ENCODE measurements at places on chromosomes 1 and 21.

GRCh38 chr1:25118546-25118945 is 113.8 kb downstream of the SYF2 start:
- no peak for DNase-seq

DNA sequence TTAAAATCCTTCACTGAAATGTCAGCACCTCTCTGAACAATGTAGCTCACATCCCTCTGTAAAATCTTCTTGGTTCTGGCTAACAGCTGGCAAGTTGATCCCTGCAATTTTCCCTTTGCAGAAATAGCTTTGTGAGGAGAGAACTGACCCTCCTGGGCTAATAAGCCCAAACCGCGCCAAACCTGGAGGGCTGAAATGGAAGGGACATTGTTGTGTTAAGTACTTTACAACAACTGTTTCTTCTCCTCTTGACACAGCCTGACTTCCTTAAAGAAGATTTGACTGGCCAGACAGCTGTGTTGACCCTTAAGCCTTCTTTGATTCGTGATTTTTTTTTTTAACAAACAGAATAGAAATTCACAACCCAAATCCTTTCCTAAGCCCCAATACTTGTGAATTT is 5.7 kb downstream of the LMX1A start:
- DNase-seq = no peak

DNA sequence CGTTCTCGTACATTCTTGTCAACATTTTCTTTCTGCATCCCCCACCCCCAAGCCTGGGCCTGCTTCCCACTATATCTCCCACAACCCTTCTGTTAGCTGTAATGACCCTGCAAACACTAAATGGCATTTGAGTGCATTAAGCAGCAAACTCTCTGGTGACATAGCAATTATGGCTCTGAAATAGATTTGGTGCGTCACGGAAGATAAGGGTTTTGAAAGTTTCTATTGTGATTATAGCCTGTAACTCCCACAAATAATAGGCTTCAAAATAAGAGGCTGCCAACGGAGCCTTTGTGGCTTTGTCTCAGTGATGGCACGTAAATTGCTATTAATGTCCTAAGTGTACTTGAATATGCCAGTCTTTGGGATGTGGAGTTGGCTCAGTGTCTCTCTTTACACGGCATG is 277.6 kb downstream of the PBX1 start:
- no peak for DNase-seq

- peak; percentile 14 for DNase-seq
Measured at GRCh38 chr1:119188926-119189325, 48.5 kb upstream of the WARS2 start.

DNA sequence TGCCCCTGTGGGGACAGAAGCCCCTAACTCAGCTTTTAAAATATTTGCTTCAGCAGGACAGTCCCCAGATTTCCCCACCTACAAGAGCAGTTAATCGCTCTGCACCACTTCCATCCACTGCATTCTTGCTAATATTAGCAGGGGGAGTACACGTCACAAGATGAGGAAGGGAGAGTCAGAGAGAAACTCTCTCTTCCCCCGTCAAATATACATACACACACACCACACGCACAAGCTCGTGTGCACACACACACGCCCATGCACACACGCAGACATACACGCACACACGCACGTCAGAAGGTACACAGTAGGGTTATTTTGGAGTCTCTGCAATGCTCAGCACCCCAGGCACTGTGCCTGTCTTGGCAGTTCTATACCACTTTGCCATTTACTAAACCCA is 2.1 kb downstream of the CLCA1 start:
- no peak for DNase-seq

- peak; percentile 49 for DNase-seq
Measured at GRCh38 chr1:154714638-154715037, 106.7 kb upstream of the ADAR start.

DNA sequence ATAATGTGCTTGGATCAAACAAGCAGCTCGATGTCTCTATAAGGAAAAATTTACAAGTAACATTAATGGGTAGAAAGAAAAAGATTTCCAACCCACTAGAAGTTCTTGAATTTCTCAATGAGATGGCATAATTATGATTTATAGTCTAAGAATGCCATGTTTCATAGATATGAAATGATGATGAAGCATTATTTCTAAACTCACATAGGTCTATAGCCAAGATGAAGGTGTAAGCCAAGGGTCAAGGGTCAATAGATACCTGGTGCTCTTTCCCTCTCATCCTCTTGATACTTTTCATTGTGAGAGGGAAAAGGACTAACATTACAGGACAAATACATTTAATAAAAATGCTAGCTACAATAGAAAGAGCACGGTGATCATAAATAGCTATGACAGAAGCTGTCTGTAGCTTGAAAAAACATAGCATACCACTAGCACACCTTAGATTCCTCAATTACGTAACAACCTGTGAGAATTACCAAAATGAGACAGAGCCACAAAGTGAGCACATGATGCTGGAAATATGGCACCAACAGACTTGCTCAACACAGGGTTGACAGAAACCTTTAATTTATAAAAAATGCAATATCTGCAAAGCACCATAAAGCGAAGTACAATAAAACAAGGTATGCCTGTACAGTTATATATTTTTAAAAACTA is 26.3 kb upstream of the F13B start:
- no peak for DNase-seq

DNA sequence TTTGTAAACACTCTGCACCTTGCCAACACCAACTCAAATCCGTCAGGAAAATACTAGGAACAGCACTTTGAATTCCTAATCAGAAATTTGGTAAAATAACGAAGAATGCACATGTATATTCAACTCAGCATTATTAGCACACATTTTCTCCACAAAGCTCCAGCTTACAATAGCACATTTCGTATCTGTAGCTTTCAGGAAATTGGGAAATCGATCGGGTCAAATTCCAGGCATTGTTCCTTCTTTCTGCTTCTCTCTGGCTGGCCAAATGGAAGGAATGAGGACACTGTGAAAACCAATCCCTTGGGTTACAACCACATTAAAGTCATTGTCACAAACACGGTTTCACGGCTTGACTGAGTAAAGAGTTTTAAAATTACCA is 58.6 kb downstream of the NPHP4 start:
- DNase-seq = no peak

DNA sequence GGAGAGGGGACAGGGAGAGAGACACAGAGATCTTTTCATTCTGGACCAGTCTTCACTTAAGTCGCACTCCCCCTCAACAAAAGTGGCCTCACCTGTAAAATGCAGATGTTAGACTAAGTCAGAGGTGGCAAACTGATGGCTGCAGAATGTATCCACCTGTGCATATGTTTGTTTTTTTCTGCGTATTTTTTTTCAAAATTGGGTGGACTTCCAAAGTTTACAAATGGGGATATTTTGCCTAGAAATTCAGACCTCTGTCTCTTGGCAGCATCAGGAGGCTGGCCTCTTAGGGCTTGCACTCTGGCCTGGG is 525.0 kb downstream of the MATN1 start:
- DNase-seq = no peak
